SIG-M5 (cell line): ENCODE measurements at places on chromosomes 2 and 18.

GRCh38 chr2:38075507-38076151 is at the start of gene CYP1B1:
Gene CYP1B1 (minus strand): TSS chr2:38076151. CDS start chr2:38075388, 763 bp downstream.
- DNase-seq, result no peak

DNA sequence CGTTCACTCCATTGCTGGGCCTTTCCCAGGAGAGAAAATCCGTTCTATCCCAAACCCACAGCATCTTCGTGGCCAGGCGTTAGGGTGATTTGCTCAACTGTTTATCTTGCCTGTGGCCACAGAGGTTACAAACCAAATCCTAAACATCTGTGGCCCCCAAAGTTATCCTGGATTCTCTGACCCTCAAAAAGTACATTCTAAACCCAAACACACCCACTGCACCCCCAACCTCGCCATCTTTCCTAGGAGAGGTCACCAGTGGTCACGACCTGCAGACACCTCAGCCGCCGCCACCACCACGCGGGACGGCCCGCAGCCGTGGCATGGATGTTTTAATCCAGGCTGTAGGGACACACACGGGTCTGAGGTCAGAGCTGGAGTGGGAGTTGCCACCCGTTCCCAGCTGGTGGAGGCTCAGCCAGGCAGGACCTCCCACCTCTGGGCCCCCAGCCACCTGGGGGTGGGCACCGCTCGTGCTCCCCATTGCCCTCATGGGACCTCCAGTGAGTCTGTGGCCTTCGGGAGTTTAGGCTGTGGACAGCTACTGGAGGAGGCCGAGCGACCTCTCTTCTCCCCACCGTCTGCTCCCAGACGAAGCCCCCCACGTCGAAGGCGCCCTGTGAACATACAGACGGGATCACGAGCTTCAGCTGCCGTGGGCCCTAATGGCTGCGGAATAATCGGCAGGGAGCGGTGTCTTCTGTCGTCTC is 72.0 kb downstream of the KCNG2 start:
- no peak for DNase-seq

- no peak for DNase-seq
Observed at GRCh38 chr2:36777788-36778187, 81.3 kb downstream of the VIT start.

- DNase-seq, result peak; percentile 88
Observed at GRCh38 chr2:190551928-190552327, 17.4 kb upstream of the NEMP2 start.

- no peak for DNase-seq
Observed at GRCh38 chr18:3654442-3655253, 204.7 kb downstream of the TGIF1 start.

DNA sequence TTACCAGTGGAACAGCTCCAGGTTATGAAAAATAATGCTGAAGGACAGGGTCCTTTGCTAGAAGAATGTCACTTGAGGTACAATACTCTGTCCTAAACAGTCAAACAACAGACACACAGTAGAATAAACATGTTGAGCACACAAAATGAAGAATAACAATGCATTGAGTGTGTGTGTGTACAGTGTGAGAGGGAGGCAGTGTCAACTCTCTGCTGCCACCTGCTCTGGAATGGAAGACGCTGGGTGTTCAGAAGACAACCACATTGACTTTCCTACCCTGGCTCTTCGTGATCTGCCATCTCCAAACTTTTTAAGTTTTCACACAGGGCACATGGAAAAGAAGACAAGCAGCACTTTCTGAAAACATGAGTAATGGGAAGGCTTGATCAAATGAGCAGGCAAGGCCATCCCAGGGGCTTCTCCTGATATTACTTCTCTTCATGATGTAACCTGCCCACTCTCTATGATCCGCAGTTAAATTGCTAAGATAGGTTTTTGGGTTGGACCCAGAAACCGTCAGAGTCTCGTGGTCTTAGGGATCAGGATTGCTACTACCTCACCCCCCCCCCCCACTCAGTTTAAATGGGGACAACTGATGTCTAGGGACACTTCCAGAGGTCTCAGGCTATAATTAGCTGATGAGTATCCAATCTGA is 533.2 kb upstream of the TNP1 start:
- DNase-seq, result no peak

DNA sequence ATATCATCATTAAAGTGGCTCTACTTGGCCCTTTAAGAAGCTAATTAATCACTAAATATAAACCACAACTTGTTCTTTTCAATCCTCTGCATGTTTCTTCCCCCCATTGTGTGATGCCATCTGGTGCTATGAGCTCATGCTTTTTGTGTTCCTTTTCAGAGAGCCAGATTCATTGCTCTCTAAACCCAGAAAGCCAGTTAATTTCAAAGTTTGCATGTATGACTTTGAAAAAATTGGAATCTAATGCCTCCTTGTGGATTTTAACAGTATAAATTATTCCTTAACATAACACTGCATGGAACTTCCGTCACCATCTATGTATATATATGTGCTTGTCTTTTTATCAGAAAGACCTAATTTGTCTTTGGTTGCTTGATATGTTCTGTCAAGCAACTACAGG is 31.1 kb downstream of the TMEM178A start:
- DNase-seq, result no peak

- no peak for DNase-seq
Observed at GRCh38 chr2:217517402-217517801, 485.4 kb downstream of the TNS1 start.

DNA sequence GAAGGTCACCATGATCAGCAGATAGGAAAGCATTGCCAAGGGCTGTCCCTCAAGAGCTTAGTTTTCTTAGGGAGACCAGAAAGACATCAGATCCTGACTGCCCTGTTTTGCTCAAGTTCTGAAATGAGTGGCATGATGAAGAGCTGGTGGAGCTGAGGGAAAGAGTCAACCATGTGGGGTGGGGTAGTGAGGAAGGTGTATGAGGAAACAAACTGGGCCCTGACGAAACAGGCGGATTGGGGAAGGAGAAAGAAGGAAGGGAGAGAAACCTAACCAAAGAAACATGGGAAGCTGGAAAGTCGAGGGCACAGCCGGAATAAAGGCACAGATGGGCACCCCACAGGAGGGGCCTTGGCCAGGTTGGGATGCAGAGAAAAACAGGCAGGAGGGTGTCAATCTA is 8.0 kb downstream of the TGOLN2 start:
- no peak for DNase-seq

GRCh38 chr2:190432567-190433231 is 24.5 kb downstream of the MFSD6 start:
- DNase-seq, result no peak

DNA sequence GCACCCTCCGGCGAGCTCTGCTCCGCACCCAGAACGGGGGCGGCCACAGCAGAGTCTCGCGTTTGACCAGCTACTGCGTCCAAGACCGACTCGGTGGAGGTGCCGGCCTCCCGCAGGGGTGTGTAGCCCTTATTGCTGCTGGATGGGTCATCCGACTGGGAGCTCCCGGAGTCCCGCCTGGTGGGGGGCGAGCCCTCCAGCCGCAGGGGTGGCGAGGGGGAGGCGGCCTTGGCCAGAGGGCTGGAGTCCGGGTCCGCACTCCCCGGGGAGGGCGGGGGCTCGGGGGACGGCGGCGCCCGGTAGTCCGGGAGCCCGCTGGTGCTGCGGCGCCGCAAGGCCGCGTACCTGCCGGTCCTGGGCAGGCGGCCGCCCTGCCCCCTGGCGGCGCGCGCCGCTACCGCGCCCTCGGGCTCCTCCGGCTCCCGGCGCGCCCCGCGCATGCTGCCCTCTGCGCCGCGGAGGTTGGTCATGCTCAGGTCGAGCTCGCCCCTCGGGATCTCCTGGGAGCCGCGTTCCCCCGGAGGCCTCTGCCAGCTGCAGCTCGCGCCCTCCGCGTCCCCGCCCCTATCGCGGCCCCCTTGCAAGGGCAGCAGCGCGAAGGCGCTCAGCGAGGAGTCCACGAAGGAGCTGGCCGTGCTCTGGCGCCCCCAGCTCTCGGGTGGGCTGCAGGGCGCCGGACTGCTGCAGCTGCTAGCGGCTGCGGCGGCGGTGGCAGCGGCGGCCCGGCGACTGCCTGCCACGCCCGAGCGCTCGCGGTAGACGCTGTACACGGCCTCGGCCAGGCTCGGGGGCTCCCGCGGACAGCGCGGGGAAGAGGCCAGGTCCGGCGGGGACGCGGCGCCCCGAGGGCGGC is 4.8 kb downstream of the TMEM200C start:
- no peak for DNase-seq

GRCh38 chr2:237222601-237223041 is 136.9 kb downstream of the COPS8 start:
- DNase-seq, result no peak

DNA sequence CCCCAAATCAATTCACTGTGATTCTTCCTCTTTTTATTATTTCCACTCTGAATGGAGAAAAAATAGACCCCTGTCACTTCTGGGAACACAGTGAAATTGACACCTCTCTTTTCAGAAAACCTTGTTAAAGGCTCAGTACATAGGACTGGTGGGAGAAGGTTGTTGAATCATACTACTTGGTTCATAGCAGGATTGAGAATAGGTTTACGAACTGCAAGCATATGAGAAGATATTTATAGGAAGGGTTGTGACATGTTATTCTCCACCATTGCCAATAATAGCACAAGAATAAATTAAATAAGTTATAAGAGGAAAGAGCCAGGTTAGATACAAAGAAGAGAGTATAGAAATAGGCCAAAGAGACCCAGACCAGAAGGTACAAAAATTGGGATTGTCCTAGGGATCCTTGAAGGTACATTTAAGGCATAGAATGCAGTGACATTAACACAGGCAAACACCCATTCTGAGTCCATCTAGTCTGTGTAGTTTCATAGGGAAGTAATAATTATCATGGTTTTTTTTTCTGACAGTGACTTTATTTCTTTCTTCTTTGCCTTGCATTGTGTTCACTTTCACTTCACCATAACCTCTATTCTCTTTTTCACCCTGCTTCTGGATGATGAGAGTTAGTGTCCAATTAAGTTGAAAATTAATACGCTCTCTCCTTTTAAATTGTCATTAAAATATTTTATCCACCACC is 21.8 kb upstream of the SERPINE2 start:
- DNase-seq, result no peak

DNA sequence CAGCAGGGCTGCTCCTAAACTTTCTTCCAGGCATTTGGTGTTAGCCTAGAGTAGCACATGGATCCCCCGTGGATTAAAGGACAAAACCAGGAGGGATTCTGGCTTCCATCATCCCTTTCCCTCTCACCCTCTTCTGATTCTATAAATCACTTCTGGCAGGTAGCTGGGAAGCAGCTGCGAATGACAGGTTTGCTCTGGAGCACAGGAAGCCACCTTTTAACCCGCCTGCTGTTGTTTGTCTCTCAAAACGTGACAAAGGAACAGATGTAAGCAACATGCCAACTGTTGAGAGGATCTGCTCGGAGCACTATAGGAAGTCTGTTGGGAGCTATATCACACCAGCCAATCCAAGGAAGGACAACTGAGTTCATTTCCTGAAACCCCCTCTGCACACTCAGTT is 101.9 kb downstream of the ACTR2 start:
- no peak for DNase-seq

DNA sequence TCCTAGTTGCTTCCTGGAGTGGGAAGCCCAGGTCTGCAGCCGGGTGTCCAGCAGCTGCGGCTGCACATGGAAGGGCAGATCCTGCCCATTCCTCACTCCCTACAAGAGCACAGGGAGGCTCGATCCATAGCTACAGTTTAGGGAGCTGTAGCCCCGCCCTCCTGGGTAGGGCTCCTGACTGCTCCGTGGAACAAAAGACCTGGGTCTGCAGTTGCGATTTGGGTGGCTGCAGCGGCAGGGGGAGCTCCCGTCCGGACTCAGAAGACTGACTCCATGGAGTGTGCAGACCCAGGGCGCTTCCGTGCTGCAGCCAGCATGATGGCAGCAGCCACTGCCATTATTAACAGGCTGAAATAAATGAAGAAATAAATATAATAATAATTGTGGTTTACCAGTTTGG is 157.3 kb downstream of the CTNNA2 start:
- DNase-seq, result no peak

GRCh38 chr18:46028536-46028891 is 43.5 kb downstream of the PSTPIP2 start:
- DNase-seq, result no peak

DNA sequence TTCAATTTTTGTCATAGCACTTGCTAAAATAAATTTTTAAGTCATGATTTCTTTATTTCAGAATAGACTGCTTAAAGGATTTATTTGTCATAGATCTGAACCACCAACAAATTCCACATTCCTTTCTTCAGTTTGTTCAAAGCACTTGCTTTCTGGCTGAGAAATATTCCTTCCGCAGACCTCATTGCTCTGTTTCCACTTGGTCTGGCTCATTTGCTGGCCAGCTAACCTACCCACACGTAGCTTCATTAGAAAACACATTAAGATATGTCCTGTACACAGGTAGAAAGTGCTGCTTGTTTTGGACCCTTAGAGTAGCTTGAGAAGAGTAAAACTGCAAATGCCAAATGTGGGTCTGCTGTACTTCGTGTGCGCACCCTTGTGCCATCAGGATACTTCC is 166.7 kb upstream of the EPAS1 start:
- DNase-seq, result no peak

DNA sequence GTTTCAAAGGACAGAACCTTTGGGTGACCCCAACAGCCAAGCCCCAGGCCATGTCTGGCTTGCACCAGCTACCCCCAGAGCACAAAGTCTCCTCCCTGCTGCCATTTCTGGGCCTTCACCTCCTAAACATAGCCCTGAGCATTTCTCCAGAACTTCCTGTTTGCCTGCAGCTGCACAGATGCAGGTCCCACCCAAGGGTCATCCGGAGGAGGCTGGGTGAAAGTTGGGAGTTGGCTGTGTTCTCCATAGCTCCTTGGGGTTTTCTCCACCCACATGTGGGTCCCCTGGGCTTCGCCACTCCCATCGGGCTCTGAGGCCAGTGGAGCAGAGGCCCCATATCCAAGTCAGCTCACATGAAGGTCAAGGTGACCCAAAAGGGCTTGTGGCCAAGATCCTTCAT is 4.3 kb downstream of the TNP1 start:
- no peak for DNase-seq

- DNase-seq, result no peak
Observed at GRCh38 chr2:50118905-50119702, 912.8 kb downstream of the NRXN1 start.

- no peak for DNase-seq
Observed at GRCh38 chr2:205885492-205886099, 200.4 kb downstream of the INO80D start.

DNA sequence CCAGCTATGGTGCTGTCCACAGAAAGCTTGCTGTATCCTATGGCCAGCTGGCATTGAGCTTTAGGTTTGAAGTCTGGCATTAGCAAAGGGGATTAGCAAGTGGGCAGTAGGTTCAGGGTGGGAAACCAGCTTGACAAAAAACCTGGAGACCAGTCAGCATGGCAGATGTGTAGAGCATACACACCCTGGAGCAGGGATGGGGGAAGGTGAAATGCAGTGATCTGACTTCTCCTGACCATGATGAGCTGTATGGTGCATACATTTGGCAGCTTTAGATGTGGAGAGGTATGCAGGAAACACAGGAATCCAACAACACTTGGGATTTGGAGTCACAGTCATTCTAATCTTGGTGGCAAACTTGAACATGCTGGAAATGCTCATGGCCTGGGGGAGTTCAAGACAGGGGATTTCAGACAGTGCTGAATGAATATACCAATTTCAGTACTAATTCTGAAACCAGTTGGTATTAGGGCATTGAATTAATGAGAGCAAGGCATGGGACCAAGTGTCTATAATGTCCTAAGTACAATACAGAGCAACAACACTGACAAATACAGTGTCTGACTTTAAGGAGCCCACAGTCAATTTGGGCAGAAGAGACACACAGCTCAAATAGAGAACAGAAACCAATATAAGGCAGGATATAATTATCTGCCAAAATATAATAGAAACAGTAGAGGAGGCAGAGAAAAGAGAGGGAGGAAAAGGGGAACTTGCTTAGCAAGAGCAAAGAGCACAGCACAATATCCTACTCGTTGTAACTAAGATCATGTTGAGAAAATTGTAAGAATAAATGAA is 11.8 kb downstream of the ARHGAP15 start:
- peak; percentile 93 for DNase-seq
